ENCODE measurements at places on chromosomes 16 and 17.
A peak's percentile ranks its signal among the peaks of the same experiment; 100 is the strongest.

DNA sequence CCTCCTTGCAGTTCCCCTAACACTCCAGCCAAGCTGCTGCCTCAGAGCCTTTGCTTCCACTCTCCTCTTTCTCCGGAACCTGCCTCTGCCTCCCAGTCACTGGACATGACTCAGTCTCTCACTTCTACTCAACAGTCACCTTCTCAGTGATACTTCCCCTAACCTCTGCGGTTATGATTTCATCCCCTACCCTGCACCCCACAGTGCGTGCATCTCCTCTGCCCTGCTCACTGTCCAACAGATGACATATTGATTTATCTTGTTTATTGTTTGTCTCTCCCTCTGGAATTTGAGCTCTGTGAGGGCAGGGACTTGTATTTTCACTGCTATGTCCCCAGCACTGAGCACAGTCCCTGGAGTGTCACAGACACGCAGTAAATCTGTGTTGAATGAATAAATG is 100.7 kb downstream of the CYLD start:
- no peak for DNase-seq

DNA sequence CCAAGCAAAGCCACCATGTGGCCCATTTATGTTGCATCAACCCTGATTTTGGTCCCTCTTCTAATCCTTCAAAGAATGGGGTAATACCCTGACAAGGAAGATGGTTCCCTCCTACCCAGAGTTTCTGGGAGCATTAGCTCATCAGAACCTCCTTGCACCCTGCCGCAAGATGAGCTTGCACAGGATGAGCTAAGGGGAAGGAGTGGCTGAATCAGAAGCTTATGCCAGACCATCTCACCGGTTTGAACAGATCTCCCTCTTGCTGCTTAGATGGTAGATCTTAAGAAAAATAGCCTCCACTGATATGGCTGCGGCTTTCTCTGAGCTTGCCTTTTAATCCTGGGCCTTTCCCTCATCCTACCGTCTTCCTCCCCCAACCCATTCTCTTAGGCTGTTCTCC is 175.1 kb downstream of the SOX9 start:
- DNase-seq, result no peak

DNA sequence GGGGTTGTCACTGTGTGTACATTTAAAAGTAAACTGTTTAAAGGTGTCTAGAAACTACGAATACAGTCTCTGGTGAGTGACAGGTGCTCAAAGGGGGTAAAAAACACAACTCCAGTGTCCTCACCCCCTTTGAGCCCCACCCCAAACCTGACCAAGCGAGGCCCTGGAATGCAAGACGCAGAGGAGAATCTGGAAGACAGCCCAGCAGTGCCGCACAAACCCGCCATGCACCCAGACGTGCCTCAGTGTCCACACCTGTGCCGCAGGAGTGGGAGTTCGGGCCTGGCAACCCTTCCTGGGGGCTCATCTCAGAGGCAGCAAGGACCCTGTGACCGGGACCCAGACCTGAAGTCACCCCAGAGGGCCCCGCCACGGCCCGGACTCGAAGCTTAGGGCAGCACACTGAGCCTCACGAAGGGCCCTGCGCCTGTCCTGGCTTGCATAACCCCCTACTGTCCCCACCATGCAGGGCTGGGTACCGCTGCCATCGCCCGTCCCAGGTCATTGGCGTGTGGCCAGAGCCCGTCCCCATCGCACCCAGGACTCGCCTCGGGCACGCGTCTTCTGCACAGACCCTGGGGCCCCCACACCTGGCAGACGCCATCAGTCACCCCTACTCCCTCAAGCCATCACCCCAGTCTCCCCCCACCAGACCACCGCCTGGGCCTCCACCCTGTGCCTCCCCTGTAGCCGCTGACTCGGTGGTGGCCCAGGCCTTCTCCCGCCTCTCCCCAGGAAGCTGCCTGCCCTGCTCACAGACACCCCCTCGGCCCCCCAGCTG is 33.0 kb upstream of the ZC3H18 start:
- DNase-seq, result no peak

- DNase-seq, result no peak
These were observed 53.1 kb downstream of the GAN start for GRCh38 chr16:81367821-81368220.

- peak; percentile 89 for DNase-seq
These were observed at the start of gene GPRC5C for GRCh38 chr17:74431568-74432423. TSS of gene GPRC5C (plus strand) at chr17:74432088. CDS start at chr17:74439777, 7,689 bp downstream.

DNA sequence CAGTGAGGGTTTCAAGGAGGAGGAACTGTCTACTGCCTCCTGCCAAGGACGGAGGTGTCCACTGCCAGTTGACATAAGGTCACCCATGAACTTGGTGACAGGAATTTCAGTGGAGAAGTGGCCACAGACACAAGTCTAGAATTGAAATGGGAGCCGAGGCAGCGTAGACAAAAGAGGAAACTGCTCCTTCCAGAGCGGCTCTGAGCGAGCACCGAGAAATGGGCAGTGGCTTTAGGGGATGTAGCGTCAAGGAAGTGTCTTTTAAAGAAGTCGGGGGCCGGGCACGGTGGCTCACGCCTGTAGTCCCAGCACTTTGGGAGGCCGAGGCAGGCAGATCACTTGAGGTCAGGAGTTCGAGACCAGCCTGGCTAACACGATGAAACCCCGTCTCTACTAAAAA is 3.1 kb upstream of the SERPINF1 start:
- no peak for DNase-seq

DNA sequence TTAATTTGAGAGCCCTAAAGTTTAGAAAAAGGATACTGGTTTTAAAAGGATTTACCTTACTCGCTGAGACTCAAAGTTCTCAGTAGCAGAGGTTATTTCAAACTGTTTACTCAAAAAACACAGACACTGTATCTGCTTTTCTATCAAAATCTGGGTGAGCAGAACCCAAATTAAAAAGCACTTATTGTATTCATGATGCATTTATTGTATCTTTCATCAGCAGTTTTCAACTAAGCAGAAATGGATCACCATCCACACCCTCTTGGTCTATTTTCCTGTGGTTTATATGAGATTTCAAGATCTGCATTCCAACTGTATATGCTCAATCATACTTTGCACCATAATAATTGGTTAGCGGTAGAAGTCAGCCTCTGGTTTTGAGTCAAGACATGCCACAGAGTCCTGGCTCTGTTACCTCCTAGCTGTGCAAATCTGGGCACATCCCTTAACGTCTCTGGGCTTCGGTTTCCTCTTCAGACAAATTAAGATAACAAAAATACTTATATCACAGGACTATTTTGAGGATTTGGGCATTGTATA is 109.5 kb downstream of the ASIC2 start:
- DNase-seq, result no peak

DNA sequence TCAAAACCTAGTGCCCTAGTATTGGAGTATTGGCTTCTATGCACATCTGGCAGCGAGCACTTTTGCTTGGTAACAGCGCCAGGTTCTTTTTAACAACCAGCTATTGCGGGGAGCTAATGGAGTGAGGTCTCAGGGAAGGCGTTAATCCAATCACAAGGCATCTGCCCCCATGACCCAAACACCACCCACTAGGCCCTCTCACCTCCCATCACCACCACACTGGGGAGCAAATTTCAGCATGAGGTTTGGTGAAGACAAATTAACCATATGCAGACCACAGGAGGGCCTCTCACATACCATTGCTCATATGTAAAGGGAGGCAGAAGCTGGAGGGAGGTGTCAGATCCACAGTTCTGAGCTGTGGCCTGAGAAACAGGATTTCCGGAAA is 893 bp upstream of the ODF4 start:
- DNase-seq, result no peak

- DNase-seq, result no peak
These were observed 2.6 kb upstream of the HOXB8 start for GRCh38 chr17:48617471-48618255.

DNA sequence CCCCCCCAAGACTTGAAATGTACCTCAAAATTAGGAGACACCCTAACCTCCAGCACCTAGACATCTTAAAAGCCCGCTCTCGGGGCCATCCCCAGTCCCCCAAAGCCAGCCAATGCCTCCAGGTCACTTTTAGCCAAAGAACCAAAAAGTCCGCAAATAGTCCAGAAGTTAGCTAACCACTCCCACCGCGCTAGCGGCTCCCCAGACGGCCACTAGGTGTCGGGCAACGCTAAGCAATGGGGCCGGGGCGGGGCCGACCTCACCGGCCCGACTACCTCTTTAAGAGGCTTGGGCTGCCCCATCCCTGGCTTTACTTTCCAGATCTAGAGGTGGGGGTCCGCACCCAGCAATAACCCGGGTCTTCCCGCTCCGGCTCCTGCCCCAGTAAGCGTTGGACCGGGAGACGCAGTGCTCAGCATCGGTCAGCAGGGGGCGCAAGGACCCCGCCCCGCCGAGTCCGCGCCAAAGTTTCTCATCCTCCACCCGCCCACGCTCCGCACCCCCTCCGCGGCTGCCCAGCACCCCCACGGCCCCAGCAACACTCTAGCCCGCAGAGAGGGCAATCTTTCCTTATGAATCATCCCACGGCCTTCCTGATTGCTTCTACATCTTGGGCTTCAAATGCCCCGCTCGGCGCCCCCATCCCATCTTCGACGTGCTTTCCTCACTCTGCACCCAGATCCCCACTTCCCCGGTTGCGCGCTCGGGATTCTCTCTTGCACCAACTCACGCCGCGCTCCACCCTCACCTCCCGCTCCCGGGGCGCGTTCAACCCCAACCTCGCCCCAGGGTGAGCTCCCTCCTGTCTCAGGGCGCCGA is 765 bp downstream of the COL1A1 start:
- DNase-seq, result peak; percentile 63

GRCh38 chr16:80594756-80595155 is 54.0 kb downstream of the DYNLRB2 start:
- DNase-seq, result no peak

DNA sequence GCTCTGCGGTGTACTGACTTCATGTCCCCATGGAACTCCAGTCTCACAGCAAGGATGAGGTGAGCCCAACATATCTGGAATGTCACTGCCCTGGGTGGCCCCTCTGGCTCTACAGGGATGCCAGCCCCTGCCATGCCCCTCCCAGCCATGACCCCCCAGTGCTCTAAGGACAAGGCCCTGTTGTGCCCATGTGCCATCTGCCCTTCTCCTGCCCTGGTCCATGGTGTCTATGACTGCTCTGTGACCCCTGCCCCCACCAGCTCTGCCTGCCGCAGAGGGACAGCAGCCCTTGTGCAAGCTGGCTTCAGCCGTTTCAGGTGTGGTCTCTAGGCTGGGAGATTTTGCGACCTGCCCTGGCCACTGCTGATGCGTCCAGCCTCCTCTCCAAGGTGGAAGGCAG is 40.3 kb downstream of the TK2 start:
- no peak for DNase-seq

DNA sequence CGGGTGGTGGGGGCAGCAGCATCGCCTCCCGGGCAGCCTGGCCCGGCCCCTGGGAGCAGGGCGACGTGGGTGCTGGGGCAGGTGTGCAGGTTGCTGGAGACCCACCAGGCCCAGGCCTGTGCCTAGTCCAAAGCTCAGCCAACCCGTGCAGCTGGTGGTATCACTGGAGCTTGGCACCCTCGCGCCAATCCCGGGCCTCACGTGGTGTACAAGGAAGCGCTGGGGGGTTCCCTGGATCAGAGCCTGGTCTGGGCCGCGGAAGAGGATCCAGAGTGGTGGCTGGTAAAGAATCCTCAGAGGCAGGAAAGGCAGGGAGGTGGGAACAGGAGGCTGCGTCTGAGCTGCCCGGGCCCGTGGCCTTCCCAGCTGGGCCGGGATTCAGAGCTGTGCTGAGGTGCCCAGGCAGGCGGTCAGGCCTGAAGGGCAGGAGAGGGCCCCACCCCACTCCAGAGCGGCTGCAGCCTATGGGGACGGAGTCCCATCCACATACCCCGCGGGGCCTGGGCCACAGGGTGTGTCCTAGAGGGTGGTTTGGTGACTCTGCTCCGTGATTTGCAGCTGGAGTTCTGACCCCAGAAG is 36.2 kb downstream of the ZFPM1 start:
- DNase-seq, result no peak

- peak; percentile 60 for DNase-seq
These were observed 717.2 kb downstream of the WWOX start for GRCh38 chr16:78816499-78817195.

DNA sequence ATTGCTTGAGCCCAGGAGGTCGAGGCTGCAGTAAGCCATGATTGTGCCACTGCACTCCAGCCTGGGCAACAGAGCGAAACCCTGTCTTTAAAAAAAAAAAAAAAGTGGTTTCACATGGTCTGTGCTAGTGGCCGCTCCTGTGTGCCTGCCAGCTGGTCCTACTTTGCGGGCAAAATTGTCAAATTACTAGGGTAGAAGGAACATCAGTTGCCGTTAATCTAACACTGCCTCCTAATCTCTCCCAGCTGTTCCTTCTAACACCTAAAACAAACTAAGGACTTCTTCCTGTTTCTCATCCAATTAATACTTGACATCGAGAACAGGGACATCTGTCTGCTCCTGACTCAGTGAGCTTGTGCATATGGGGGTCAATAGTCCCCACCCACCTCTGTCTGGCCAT is 23.9 kb downstream of the TMEM11 start:
- DNase-seq, result no peak

DNA sequence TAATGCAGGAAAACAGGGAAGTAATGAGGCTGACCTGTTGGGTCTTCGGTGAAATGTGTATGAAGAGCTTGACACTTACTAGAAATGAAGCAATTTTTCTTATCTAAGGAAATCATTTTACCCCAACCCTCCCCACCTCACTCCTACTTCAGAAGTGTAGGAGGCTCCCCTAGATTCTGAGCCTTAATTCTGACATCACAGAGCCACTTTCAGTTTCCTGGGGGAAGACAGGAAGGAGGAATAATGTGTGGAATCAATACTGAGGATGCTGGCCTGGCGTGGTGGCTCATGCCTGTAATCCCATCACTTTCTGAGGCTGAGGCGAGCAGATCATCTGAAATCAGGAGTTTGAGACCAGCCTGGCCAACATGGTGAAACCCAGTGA is 20.3 kb downstream of the FBRS start:
- no peak for DNase-seq

- peak; percentile 19 for DNase-seq
These were observed 1.4 kb upstream of the NBR1 start for GRCh38 chr17:43169561-43170139.

- DNase-seq, result no peak
These were observed 203.9 kb downstream of the ZNF423 start for GRCh38 chr16:49651996-49652395.

GRCh38 chr17:11925262-11926021 is 71.8 kb downstream of the ZNF18 start:
- no peak for DNase-seq

- no peak for DNase-seq
These were observed 21.8 kb upstream of the DNAI2 start for GRCh38 chr17:74252211-74252610.

DNA sequence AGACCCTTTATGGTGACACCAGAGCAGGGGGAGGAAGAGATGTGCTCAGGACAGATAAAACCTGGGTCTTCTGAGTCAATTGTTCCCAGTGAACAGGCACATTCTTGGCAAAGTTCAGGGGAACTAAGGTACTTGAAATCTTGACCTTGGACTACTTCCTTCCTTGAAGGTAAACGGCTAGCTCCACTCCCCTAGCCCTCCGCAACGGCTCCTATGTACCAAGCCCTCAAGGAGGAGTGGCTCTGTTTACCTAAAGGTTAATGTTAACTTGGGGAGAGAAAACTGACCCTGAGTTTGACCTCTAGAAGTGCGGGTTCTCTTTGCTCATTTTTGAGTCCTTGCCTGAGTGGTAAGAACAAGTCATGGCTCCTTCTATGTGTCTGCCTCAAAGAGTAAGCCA is 7.8 kb downstream of the TTLL6 start:
- no peak for DNase-seq
